ENCODE measurements at places on chromosomes 4 and X.
A peak's percentile ranks its signal among the peaks of the same experiment; 100 is the strongest.

DNA sequence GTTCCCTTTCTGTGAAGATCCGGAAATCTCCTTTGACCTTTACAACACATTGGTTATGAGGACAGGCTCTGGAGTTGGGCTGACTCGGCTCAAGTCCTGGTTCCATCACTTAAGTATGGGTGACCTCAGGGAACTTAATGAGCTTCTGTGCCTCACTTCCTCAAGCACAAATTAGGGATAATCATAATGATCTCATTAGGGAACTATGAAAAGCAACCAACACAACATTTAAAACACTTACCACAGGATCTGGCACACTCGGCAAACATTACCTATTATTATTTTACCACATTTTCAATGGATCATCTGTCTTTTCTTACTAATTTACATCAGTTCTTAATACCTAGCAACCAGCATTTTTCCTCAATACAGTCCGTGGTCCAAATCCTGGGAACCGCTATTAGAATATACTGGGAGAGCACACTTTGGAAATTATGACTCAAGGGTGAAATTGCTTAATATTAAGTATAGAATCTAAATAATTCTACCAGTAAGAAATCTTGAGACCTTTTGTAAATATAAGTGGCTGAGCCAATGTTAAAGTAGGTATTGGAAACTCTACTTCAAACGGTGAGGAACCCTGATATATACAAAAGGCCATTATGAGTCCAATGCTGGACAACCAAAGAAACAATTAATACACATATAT, 19.6 kb downstream of the ADGRA3 start:
- no peak for DNase-seq

DNA sequence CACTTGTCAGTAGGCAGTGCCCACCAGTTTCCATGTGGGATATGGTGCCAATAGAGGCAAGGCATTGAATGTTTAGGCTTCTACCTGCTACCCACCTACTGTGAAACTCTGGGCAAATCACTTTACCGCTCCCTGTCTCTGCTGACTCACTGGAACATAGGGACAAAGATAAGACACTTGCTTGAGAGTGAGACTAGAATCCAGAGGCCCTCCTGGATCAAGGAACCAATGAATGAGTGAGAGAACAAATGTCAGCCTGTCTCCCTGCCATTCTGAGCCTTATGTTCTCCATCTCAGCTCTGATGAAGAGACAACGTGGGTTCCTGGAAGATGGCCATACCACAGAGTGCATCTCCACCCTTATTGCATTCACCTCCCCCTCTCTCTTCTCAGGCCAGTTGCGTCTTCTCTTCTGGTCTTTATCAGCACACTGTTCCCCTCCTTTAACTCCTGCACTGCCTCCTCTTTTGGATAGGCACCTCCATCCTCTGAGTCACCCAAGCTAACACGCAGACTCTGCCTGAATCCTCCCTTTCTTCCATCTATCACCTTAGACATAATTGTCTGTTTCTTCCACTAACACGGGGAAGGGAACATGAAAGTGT, 15.4 kb upstream of the PRRG3 start:
- no peak for DNase-seq

DNA sequence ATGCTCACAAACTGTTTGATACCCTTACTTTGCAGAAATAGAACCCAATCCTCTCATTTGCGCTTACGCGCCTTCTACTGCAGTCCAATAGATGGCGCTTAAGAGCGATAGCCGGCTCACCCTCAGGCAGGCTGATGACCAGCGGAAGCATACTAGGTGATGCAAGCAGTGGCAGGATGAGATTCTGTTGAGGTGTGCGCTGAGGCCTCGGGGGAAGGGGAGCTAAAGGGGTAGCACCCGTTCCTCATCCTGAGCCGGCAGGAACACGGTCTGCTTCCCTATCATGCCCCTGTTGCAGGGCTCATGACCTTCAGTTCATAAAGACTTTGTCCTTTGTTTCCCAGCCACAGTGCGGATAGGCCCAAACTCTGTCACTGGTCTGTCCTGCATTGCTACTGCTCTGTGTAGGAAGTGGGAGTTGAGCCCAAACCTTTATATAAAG, 628.9 kb downstream of the TLL1 start:
- DNase-seq = peak; percentile 12

DNA sequence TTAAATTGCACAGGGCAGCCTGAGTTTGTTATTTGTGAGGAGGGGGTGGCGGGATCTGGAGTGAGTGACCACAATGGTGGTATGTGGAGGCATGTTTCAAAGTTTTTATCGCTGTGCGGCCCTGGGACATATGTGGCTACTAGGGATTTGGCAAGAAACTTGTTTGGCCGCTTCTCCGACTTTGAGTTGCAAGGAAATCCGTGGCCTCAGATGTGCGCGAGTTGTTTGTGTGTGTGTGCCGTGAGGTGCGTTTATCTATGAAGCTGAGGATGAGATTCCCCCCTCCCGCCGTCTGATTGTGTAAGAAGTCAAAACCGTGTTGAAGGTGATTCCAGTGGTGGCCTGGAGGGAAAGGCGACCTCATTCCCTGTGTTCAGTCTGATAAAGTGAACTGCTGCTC, 1.4 kb downstream of the JADE3 start:
- DNase-seq = peak; percentile 53

- DNase-seq = no peak
Measured at GRCh38 chrX:46665232-46666152, 91.9 kb downstream of the CHST7 start.

DNA sequence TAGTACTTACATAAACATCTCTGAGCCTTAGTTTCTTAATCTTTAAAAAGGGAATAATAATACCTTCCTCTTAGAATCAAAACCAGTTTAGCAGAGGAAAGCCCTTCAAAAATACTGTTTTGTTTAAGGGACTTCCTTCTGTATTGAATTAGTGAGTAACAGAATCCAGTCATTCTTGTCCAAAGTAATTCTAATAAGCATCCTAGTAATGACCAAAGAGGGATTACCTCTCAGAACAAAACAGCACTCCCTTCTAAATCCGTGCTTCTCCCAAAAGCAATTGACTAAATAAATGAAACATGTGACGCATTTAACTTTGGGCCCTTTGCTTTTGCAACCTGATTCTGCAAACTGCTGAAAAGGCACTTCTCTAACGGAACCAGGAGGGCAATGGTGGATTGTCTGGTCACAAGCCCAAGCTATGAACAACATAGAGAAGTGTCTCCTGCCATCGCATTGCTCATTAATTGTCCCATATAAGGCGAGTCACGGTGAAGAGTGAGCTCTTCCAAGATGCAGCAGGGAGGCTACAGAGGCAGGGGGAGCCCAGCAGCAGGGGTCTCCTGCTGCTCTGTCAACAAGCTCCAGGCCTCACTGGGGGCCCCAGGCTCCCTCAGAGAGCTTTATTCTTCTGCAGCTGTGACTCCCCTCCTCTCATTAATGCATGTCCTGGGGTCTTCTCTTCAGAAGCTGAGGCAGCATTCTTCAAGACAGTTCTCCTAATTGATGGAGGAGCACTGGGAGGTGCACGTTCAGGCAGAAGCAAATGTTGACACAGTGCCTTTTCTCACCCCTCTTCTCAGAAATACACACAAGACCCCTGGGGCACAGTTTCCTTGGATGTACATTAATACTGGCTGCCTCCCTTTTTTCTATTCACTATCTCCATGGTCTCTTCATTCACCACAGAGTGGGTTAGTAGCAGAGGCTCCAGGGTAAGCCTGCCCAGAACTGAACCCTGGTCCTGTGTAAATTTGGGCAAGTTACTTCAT, 419.6 kb upstream of the RASGEF1B start:
- DNase-seq = no peak

DNA sequence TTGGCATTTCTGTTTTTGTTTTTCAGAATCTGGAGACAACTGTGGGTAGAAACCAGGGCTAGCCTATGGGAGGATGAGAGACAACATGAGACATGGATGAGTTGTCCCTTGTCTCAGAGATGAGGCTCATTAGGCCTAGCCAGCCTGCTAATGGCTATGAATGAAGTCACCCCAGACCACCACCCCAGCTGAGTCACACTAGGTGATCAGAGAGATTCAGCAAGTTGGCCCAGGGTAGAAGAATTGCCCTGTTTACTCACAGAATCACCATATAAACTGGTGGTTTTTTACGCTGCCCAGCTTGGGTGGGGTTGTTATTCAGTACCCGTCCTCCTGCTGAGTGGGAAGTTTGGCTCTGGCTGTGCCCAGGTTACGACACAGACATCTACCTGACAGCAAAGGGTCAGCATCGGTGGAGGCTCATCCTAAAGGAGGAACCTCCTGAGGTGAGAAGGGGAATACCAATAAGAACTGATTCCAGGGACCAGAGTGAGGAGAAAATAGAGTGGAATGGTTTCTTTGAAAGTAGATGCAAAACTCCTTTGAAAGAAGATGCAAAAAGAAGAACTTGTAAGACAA, 17.2 kb upstream of the ARSJ start:
- DNase-seq = no peak

GRCh38 chrX:154040863-154041262, 21.2 kb upstream of the IRAK1 start:
- no peak for DNase-seq

DNA sequence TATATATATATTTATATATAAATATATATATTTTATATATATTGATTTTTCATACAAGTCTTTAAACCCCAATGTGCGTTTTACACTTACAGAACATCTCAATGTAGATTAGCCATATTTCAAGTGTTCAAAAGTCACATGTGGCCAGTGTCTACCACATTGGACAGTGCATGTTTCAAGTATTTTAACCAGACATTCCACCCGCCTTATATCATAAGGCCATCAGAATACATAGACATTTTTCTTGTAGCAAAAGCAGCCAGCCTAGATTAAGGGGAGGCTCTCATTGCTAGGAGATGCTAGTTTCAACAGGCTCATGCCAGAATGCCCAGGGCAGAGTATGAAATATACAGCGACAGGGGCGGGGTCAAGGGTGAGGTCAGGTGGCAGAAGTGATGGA, 202.0 kb downstream of the NR3C2 start:
- no peak for DNase-seq

DNA sequence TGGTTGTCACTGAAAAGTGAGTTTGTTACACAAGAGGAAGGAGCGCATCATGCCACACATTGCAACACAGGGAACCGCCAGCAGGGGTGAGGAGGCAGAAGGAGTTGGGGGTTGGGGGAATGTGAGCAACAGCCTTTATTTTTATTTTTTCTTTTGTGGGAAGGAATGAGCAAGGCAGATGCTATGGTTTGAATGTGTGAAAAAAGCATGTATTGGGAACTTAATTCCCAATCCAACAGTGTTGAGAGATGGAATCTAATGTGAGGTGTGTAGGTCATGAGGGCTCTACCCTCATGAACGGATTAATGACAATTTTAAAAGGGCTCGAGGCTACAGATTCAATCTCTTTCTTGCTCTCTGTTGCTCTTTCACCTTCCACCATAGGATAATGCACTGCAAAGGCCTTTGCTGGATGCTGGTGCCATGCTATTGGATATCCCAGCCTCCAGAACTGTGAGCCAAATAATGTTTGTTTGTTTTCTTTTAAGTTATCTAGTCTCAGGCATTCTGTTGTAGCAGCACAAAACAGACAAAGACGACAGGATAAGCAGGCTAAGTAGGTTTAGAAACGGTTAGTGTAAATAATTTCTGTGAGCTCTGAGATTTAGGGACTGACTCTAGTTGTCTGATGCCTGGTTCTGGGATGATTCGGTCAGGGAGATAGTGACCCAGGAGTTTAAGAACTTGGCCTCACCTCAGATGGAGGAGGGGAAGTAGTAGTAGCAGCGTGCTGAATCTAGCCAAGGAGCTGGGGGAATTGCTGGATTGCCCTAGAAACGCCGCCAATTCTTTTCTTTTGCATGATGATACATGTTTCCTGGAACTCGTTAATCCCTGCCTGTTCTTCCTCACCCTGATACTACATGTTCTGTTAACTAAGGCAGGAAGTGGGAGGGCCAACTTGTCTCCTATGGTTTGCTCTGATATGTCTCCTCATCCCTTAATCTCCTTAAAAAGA, 156.6 kb upstream of the CTSO start:
- DNase-seq = peak; percentile 45

Data from fibroblast of villous mesenchyme (primary cell).